HCEC 1CT (cell line): ENCODE measurements at places on chromosomes 2 and 18.
A peak's percentile ranks its signal among the peaks of the same experiment; 100 is the strongest.

DNA sequence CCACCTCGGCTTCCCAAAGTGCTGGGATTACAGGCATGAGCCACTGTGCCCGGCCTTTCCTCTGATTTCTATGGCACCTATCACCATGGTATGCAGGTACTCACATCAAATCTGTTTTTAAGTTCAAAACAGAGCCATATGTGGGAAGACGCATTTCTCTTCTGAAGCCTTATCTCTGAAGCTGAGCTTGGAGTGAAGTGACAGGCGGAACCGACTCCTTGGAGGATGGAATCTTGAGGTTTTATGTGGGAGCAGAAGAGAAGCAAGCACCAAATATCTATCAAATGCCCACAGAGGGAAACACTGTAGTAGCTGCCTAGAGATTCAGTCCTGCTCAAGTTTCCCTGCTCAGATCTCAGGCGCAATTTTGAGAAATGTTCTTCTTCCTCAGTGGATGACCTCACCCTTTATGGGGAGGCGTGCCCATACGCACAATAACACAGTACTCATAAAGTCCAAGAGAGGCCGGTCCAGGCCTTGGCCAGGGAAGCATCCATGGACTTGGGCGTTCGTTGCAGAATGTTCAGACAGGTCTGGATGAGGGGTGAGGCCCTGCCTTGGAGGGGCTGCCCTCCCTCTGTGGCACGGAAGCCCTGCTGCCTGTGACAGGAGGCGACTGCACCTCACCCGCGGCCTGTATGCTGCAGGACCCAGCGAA lies 67.9 kb downstream of the HNRNPLL start:
- no peak for DNase-seq

DNA sequence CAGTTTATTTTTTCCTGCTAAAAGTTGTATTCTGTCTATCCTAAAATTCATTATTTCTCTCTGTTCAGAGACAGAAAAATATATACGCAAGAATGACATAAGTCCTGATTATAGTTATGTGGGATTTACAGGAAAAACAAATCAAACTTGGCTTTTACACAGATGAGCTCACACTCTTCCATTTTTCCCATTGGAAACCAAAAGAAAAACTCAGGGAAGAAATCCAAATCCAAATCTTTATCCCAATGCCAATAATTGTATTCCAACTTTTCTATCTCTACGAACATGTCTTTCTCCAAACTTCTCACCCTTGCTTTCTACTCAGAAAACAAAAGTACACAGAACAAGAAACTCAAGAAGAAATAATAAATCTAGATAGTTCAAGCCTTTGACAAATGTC lies 249.1 kb upstream of the TMEFF2 start:
- no peak for DNase-seq

DNA sequence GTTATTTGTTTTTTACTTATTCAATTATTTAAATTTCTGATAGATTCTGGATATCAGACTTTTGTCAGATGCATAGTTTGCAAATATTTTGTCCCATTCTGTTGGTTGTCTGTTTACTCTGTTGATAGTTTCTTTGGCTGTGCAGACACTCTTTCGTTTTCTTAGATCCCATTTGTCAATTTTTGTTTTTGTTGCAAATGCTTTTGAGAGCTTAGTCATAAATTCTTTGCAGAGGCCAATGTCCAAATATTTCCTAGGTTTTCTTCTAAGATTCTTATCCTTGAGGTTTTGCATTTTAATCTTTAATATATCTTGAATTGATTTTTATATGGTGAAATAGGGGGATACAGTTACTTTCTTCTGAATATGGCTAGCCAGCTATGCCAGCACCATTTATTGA lies 112.7 kb upstream of the SESTD1 start:
- DNase-seq: no peak

- DNase-seq: no peak
Observed at GRCh38 chr2:40394597-40394996, 57.3 kb downstream of the SLC8A1 start.

GRCh38 chr2:104849618-104850141 lies 4.2 kb upstream of the POU3F3 start:
- DNase-seq: peak; percentile 19

- peak; percentile 89 for DNase-seq
Observed at GRCh38 chr18:77086034-77086433, 46.5 kb downstream of the MBP start.
